ENCODE measurements at places on chromosomes 16 and 17.

GRCh38 chr17:59558953-59559352, 6.5 kb upstream of the DHX40 start:
- peak; percentile 20 for DNase-seq

DNA sequence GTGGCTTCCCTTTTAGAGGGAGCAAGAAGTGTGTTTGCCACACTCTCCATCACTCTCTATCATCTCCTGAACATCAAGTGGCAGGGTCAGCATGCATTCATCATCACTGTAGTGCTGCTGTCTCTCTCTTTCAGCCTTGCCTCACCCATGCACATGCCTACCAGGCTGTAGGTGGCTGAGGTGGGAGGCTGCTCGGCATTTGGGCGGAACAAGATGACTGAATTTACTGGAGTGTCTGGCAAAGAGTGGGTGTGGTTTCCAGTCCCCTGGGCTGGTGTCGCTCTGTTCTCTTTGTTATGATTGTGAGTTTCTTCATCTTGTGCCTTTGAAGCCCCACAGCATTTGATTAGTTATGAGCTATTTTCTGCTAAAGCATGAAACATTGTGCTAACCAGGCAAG, 541.9 kb upstream of the EEF2KMT start:
- no peak for DNase-seq

- DNase-seq, result peak; percentile 57
Measured at GRCh38 chr17:68318103-68318991, 27.1 kb downstream of the ARSG start.

DNA sequence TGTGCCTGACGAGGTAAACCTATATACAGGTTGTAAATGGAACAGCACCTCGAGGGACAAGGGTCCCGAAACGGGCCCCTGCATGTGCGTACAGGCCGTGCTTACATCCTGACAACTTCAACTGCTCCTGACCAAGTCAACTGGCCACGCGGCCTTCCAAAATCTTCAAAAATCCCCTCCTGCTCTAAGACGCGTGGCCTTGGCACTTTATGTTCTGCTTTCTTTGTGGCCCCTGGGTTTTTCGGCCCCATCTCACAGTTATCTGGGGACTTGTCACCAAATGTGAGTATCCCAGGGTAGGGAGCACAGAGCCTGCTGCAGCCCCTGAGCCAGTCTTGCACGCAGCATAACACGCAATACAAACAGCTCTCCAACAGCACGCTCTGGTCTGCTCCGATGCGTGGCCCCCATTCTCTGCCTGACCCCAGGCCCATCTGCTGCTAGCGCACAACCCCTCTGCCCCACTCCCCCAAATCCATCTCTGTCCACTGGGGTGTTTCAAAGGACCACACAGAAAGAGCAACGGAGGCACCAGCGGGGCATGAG, 659 bp downstream of the RPH3AL start:
- no peak for DNase-seq

DNA sequence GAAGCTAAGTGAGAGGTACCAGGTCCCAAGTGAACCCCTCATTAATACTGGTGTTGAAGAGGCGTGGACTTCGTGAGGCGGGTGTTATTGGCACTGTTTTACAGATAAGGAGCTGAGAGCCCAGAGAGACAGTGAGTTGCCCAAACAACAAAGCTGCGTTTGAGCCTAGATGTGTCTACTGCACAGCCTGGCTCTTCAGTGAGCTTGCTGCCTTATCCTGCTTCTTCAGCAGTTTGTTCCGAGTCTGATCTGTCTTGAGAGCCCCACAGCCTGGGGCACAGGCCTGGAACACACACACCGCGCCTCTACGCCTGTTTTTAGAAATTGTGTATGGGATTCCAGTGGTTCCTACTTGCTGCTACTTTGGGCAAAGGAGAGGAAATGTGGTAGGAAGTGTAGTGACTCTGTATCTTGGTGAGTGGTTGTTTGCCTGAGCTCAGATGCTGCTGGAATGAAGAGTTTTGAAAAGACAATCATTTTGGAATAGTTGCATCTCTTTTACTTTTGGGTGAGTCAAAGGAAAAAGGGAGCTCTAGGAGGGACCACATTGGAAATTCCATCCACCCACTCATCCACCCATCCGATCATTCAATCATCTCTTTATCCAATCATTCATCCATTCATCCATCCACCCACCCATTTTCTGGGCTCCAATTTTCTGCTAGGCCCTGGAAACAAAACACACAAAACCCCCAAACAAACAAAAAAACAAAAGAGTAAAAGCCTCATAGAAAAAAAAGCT, 22.3 kb upstream of the PLCG2 start:
- DNase-seq, result no peak

DNA sequence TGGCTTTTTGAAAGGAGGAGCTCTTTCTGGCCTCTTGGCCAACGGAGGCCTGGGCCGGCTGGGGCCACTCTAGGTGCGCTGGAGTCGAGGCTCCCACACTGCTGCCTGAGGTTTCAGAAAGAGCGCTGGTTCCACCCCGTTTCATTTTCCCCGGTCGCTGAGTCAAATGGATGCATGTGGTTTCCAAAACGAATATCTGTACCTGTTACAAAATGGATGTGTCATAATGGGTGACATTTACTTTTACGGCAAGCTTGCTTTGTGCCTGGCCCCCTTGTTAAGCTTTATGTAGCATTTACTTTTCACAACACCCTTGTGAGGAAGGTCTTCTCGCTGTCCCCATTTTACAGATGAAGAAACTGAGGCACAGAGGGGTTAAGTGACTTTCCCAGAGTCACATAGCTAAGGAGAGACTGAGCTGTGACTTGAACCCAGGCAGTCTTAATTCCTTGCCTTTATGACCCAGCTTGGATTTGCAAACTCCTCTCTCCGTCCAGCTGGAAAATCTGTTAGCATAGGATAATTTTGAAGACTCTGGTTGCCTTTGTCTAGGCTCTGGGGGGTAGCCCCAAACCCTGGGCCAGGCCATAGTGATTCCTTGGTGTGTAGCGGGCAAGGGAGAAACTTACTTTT, 10.6 kb downstream of the KSR1 start:
- DNase-seq, result no peak

DNA sequence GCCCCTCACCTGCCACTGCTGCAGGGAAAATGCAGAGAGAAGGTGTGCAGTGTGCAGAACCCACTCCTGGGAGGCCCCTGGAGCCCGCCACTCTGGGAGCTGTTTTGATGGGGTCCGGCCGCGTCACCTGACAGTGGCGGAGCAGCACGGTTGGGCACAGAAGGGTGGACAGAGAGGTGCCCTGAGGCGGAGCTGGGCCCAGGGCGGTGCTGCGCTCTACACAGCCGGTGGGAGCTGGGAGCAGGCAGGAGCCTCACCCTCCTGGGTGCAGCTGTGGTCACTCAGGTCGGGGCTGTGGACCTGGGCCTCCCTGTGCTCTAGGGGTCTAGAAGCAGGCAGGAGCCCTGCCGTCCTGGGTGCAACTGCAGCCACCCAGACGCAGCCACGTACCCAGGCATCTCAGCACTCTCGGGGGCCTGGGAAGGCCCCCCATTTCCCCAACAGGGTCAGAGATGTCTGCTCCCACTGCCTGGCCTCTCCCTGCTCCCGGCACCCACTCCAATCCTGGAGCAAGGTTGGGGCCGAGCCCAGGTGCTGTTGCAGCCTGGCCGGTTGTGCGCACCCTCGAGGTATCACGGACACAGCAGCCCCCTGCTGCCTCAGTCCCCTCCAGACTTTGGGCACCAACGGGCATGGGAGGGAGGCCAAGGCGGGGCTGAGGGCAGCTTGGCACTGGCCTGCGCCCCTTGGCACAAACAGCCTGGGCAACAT, 304.4 kb upstream of the AXIN2 start:
- DNase-seq, result no peak

DNA sequence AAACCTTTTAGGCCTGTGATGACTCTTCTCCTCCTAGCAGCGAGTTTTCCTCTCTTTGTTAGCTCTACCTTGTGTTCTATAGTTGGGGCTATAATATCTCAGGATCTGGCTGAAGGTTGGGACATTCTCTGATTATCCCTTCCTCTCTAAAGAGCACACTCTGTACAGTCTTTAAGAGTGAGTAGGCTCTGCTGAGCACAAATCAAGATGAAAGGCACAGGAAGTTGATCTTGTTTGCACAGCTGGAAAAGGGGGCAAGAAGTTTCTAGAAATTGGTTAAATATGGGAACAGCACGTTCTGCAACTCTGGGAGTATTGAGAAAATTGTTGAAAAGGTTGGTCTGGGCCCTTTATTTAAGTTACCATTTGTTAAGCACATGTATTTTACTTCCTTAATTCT, 240.9 kb downstream of the CDH11 start:
- peak; percentile 42 for DNase-seq

- no peak for DNase-seq
Measured at GRCh38 chr17:38583176-38583575, 22.6 kb downstream of the SRCIN1 start.

DNA sequence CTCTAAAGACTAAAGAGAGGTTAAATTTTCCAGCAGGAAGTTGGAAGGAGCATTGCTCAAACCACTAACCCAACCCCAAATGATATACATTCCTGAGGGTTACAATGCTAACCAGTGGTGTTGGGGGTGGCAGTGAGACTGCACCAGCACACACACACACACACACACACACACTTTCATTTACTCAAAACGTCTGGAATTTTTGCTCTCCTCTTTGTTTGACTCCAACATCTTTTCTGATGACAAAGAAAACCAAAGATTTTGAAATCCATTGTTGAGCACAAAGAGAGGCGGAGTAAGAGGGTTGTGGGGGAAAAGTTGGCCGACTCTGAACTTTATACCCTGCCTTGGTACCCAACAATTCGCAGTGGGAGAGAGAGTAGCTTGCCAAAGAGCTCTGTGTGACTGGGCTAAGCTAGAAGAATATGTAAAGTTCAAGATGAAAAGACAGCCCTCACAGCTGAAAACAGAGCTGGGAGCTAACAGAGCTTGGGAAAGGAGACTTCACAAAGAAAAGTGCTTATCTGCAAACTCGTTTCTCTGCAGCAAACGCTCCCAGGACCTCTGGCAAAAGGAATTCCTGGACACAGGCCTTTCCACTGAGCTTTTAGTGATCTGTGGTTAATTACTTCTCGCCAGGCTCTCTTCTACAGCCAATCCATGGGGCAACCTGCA, 426.0 kb upstream of the CDH11 start:
- DNase-seq, result peak; percentile 100

DNA sequence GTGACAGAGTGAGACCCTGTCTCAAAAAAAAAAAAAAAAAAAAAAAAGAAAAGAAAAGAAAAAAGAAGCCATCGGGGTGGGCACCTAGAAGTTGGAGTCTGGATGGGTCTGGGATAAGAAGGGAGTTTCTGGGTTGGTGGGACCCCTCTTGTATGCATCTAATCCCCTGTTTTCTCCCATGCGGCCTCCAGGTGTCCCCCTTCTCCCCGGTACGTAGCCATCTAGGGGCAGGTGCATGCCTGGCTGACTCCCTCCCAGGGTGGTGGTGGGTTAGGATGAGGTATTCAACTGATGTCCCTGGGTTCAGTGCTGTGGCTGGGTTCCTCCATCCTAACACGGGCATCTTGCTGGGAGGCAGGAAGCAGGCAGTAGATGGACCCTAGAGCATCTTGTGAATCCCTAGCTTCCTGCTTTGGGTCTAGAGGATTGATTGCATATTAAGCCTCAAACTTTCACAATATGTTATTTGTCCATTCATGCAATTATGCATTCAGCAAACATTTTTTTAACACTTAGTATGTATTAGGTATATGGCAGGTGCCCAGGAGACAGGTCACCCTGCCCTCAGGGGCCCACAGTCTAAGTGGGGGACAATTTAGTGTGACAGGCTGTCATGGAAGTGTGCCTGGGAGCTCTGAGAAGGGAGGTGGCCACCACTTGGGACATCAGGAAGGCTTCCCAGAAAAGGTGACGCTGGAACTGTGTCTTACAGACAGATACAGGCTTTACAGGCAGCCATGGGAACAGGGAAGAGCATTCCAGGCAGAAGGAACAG, 13.1 kb downstream of the FMNL1 start:
- DNase-seq, result no peak

- no peak for DNase-seq
Measured at GRCh38 chr16:14017886-14018285, 53.2 kb upstream of the MRTFB start.

GRCh38 chr17:17491031-17491471, 5.1 kb downstream of the RASD1 start:
- DNase-seq, result no peak

DNA sequence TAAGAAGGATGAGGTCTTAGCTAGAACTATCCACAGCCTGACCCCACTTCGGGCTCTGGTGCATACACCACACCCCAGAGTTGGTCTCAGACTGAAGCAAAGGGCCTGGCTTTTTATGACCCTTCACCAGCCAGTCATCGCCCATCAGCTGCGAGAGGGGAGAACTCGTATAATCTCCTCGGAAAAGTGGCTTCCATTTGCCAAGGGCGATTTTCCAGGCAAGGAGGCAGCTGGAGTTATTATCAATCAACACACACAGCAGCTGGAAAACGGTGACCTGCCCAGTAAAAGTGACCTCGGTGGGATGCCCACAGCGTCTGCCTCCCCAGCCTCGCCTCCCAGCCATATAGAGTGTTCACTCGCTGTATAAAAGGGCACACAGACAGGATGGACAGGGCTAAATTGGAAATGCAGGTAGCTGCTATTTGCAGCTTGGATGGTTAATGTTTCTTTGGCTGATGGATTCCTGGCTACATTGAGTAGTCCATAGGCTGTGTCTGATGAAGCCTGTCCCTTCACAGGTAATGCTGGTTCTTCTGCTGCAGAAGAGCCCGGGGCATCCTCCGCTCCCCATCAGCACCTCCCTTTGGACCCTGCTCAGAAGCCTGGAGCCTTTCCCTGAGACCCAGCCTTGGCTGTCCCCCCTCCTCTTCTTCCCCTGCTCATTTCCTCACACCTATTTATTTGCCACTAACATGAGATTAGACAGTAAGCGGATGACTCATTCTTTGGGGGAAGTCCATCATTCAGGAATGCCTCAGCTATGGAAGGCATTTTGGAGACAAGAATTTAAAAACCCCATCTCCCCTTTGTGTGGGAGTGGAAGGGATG, 45.7 kb downstream of the TMEM186 start:
- peak; percentile 83 for DNase-seq

DNA sequence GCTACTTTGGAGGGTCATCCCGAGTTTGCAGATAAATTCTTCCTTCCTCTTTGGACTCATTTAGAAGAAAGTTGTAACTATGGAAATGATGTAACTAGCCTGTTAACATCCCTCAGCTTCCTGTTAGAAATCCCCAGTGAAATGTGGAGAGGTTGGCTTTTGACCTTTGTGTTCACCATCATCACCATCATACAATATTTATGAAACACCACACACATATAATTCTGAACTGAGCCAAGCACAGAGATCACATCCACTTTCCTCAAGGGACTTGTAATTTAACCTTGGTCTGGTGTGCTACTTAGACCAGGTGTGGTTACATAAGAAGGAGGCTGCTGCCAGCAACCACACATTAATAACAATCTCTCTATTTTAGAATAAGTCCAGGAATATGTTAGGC, 2.5 kb downstream of the CAPNS2 start:
- DNase-seq, result peak; percentile 84

GRCh38 chr17:29148257-29148789, 31.9 kb downstream of the MYO18A start:
- no peak for DNase-seq

- DNase-seq, result peak; percentile 41
Measured at GRCh38 chr16:88591577-88592021, 21.4 kb downstream of the ZC3H18 start.

All from AG10803 (cell line).